ENCODE measurements at places on chromosomes 2 and 18.

DNA sequence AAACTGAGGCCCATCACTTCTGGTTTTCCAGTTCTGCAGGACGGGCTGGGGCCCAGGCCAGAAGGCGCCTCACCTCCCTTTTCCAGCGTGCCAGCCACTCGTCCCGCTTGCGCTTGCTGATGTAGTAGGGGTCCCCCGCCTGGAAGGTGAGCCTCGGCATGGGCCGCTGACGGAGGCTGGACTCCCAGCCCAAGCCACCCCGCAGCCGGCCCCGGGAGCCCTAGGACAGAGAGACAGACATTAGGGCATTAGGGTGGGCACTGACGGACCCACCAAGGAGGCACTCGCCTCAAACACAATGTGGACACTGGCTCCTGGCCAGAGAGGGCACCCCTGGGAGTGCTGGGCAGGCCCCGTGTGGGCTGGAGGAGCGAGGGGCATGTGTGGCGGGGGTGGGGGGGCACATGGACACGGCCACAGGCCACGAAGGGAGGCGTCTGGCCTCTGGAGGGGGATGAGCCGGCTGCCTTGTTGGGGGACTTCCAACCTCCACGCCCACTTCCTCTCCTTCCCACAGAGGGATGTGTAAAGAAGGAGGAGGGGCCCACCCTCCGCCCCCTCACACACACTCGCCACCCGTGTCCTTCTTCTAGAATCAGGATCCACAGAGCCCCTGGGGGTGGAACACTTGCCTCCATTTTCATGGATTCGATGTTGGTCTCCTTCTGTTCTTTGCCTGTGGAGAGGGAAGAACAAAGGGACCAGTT, 66.7 kb downstream of the DNMT3A start:
- DNase-seq: peak; percentile 75

GRCh38 chr2:72096181-72096580, 51.5 kb downstream of the CYP26B1 start:
- DNase-seq: no peak

GRCh38 chr2:203583084-203583695, 48.1 kb upstream of the RAPH1 start:
- no peak for DNase-seq

GRCh38 chr2:150883613-150883895, 378.1 kb downstream of the RBM43 start:
- no peak for DNase-seq

DNA sequence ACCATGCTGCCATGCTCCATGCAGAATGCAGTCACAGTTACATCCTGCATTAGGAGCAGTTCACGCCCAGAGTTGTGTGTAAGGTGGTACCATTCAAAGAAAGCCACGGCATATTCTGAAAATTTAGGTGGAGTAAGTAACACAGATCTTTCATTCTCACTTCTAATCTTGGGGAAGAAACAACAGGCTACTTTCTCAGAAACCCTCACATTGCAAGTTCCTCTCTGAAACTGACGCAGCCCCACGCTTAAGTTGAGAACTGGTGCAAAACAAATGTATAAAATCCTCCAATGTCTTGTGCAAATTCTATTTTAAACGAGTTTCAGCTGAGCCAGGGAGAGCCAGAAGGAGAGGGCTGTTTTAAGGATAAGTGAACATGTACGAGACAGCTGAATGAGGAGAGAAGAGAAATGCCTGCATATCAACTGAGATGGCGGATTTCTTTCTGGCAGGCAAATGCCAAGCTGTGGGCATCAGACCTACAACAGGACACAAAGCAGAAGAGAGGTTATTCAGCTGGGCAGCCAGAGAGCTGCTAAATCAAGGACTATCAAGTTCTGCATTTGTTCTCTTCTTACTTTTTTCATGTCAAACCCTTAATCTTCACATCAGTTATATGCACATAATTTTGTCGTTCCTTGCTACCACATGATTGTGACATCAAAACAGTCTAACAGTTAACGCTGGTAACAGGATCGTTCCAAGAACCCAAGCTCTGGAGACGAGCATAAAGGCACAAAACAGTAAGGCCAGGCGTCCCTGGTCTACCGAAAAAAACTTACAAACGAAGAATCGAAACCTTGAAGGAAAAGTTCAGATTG, 6.4 kb downstream of the ARL4C start:
- DNase-seq: peak; percentile 77

GRCh38 chr2:199439066-199439465, 18.7 kb downstream of the SATB2 start:
- no peak for DNase-seq

- DNase-seq: no peak
Observed at GRCh38 chr18:8912348-8913326, 189.9 kb upstream of the NDUFV2 start.

GRCh38 chr2:230412371-230412711, 3.7 kb upstream of the SP100 start:
- no peak for DNase-seq

DNA sequence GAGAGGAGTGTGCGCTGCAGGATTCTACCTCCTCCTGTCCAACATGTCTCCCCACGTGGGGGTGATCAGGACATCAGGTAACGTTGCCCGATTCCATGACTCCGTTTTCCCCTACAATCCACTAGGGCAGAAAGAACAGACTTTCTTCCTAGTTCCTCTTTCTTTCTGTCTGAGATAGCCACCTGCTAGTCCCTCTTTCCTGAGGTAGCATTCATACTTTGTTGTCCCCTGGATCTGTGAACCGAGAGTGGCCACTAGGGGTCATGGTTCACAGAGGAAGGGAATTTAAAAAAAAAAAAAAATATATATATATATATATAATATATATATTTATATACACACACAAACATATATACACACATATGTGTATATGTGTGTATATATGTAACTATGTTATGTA, 210.0 kb upstream of the ZNF521 start:
- no peak for DNase-seq

GRCh38 chr2:65144571-65144970, 14.7 kb upstream of the RAB1A start:
- no peak for DNase-seq

DNA sequence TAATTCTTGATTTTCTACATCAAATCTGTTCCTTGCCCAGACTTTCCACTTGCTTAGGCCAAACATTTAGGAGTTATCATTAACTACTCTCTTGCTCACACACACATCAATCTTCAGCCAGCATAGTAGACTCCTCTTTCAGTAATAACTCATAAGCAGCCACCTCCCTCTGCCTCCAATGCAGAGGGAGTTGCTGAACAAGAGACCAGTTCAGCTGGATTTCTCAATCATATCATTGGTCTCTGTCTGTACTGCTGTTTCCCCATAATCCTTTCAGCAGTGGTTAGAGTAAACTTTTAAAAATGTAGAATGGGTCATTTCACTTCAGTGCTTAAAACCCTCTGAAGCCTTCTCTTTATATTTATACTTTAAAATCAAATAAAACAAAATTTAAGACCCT, 112.9 kb downstream of the SLC39A10 start:
- DNase-seq: no peak

- DNase-seq: no peak
Observed at GRCh38 chr2:138107288-138107687, 143.0 kb downstream of the HNMT start.

- DNase-seq: no peak
Observed at GRCh38 chr2:38381381-38382143, 4.5 kb upstream of the ATL2 start.

- DNase-seq: no peak
Observed at GRCh38 chr18:55142410-55142809, 183.1 kb upstream of the CCDC68 start.

DNA sequence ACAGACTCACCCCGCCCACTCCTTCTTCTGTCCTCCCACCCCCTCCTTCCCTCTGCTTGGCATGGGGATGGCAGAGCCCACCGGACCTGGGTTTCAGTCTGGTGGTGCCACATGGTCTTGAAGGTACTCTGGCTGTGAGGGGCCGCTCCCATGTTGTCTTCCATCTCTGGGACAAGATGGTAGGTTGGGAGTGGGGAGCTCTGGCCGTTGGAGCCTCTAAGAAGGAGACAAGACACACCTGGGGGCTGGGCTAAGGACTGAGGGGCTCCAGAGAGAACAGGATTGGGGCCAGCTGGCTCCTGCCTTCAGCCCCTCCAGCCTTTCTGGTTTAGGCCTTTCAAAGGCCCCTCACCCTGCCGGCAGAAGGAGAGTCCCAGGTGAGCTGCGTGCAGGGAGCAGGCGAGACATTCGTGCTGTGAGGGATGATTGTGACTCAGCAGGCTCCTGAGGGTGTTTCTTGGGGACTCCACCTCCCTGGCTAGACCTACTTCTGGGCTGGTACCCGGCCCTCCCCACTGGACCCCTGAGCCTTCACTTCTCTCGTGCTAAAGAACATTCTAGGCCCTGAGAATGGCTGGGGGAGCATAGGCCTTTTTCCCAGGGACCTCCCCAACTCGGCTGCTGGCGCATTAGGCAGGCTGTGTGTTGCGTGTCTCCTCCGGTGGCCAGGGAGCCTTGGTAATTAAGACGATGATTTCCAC, 128.2 kb upstream of the HAAO start:
- DNase-seq: no peak

GRCh38 chr2:101330253-101330933, 21.9 kb upstream of the RNF149 start:
- DNase-seq: no peak

DNA sequence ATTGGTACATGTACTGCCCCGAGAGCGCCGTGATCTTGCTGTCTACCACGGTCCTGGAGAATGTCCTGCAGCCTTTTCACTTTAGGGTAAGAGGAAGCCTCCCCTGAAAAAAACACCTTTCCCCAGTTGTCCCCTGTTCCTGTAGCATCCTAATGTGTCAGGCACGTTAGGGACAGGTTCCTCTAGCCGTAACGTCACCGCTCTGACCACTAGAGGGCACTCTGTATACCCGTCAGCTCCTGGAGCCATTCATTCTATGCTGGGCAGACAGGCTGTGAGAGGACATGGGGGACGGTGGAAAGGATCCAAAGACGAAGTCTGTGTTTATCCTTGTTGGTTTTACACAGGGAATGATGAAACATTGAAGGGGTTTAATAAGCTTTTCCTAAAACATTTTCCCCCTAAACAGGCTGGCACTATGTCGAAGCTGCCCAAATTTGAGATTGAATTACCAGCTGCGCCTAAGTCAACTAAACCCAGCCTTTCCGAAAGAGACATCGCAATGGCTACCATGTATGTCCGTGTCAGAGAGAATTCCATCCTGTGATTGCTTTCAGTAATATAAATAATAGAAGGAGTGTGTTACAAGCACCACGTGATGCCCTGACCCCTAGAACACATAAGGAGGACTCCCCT, 12.7 kb downstream of the RMC1 start:
- DNase-seq: peak; percentile 86

DNA sequence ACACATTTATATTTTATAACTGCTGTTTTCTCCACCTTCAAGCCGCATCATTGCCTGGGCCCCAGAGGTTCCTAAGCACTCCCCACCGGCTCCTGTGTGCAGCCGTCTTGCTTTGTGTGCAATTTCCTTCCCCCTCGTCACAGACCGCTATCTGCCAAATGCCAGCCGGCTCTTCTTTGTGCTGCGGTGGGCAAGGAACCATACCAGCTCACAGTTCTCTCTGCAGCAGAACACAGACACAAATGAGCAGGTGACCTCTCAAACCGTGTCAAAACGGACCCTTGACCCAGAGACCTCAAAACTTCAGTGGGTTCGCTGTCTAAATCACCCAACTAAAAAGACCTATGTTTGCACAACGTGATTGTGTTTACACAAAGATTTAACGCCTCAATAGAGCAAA, 58.2 kb downstream of the KLF7 start:
- DNase-seq: no peak

DNA sequence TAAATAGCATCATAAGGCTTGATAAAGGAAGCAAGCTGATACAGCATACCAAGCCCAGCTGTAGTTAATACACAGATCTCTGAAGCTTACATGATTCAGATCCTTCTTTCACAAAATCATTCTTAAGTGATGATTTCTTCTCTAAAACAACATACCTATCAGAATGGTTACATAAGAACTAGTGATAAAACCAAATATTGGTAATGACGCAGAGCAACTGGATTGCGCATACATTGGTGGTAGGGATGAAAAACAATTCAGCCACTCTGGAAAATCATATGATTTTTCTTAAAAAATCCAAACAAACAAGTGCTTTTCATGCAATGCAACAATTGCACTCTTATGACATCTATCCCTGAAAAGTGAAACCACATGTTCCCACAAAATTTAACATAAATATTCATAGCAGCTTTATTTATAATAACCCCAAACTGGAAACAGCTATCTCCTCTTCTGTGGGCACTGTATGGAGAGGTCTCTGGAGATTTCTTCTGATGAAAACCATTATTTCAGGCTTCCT, 153.6 kb upstream of the DSEL start:
- DNase-seq: no peak

DNA sequence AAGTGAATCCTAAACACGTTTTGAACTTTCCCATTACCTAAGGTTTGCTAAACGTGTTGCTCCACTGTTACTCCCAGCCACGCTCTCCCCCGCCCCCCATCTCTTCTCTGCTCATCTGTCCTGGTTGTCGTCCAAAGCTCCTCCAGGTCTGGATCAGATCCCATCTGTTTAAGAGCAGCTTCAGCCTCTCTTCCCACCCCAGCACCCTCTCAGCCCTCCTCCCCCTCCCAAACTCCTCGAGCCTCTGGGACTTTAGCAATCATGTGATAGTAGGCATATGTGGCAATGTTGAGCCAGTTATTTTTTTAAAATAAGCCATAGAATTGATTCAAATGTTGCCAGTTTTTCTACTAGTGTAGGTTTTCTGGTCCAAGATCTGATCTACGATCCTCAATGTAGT, 20.0 kb upstream of the LPIN1 start:
- DNase-seq: no peak
